Activated CD8-positive, alpha-beta T cell treated with anti-CD3 and anti-CD28 coated beads for 36 hours (primary cell): ENCODE measurements at places on chromosomes 4 and X. TPM values are rescaled to one million over a fixed set of nuclear protein-coding genes. Genes with fewer than 3 reads are reported as not detected.

DNA sequence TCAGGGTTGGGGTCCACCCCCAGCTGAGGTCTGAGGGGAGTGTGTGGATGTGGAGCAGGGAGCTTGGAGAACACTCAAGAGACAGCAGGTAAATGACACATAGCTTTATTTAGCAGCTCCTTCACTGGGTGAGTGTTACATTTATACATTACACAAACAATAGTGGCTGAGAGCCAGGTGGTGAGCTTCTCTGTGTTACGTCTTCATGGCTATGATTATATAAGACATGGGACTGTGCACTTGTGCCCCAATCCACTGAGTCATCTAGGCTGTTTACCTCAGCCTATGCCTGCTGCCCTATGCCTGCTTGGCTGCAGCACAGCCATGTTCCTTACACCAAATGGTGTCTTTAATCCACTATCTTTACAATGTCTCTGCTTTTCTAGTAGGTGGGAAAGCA is 459.6 kb downstream of the AFF2 start:
- H3K36me3 ChIP-seq = no peaks in the 10 kb centered on the region
- no peak for DNase-seq
- no peaks in the 10 kb centered on the region for H3K27me3 ChIP-seq
- no peak overlapping the region for H3K4me3 ChIP-seq

The PACRGL gene
- 13.0 TPM for total RNA-seq

The KLHL4 gene
- not detected for total RNA-seq

GRCh38 chr4:114191496-114191895 is 212.0 kb upstream of the ARSJ start:
- no peaks in the 10 kb centered on the region for H3K36me3 ChIP-seq
- H3K4me3 ChIP-seq = no peak overlapping the region
- H3K27ac ChIP-seq = no peak overlapping the region
- peaks cover 3% of the 10 kb centered on the region for H3K27me3 ChIP-seq
- H3K4me1 ChIP-seq = no peaks in the 10 kb centered on the region

The OCIAD1 gene
- total RNA-seq = 106 TPM

GRCh38 chrX:5051831-5052491 is 1176.7 kb downstream of the NLGN4X start:
- no peak overlapping the region for H3K4me3 ChIP-seq
- H3K27me3 ChIP-seq = no peaks in the 10 kb centered on the region
- no peaks in the 10 kb centered on the region for H3K4me1 ChIP-seq
- DNase-seq = no peak
- H3K36me3 ChIP-seq = no peaks in the 10 kb centered on the region

The DMRTC1B gene
- not detected for total RNA-seq

The HHIP gene
- not detected for total RNA-seq

GRCh38 chrX:981791-982626 is 230.4 kb downstream of the CRLF2 start:
- no peak overlapping the region for H3K27ac ChIP-seq
- DNase-seq = no peak
- H3K4me3 ChIP-seq = no peak overlapping the region
- H3K36me3 ChIP-seq = no peaks in the 10 kb centered on the region

The P2RY4 gene
- not detected for total RNA-seq

DNA sequence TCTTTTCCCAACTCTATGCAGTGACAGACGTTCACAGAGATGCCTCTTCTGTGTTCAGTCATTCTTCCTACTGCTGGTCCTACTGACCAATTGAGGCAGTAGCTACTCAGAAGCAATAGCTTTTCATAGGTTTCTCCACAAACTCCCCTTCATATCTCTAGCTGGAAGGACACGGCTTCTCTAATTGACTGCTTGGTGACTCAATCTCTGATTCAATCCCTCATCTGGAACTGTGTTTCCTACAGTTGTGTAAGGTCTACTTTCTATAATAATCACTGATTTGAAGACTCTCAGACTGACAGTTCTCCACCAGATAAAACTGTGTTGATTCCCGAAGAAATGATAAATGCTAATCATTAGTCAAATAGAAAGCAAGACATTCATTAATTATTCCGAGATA is 111.5 kb downstream of the DTHD1 start:
- no peaks in the 10 kb centered on the region for H3K36me3 ChIP-seq
- no peak for DNase-seq
- H3K27me3 ChIP-seq = no peaks in the 10 kb centered on the region
- no peak overlapping the region for H3K4me3 ChIP-seq
- H3K4me1 ChIP-seq = peaks cover 10% of the 10 kb centered on the region
- H3K27ac ChIP-seq = no peak overlapping the region
